ENCODE measurements at places on chromosomes 1 and 21.

- DNase-seq = no peak
Measured at GRCh38 chr1:66351478-66351877, 182.5 kb upstream of the SGIP1 start.

- no peak for DNase-seq
Measured at GRCh38 chr1:153780551-153780950, 5.3 kb downstream of the SLC27A3 start.

- DNase-seq = no peak
Measured at GRCh38 chr1:85245456-85245855, 14.0 kb downstream of the C1orf52 start.

DNA sequence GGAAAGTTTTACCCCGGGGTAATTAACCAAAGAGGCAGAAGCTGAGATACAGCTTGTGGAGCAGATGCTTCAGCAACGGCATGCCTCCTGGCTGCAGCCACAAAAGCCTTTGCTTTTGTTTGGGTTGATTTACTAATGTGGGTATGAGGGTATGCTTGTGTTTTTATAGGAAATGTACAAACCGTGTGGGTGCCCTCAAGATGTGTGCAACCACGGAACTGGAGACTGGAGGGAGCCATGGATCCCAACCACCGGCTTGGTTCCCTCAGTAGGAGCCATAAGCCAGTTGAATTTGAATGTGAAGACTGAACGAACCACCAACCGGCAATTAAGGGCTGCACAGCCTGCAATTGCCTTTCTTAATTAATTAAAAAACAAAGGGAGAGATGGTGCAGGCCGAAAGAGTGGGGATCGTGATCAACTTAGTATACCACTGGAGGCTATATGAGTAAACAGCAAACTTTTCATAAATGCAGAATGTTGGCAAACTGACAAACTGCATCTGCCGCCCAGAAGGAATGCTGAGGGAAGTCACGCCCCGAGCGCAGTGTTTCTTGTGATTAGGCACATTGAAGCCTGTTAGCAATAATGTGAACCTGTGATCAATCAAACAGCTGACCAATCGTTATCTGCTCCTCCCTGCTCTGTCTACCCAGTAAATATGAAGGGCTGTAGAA is 104.1 kb downstream of the DISP1 start:
- DNase-seq = no peak

- DNase-seq = peak; percentile 29
Measured at GRCh38 chr1:33298623-33299277, 22.1 kb downstream of the A3GALT2 start.

DNA sequence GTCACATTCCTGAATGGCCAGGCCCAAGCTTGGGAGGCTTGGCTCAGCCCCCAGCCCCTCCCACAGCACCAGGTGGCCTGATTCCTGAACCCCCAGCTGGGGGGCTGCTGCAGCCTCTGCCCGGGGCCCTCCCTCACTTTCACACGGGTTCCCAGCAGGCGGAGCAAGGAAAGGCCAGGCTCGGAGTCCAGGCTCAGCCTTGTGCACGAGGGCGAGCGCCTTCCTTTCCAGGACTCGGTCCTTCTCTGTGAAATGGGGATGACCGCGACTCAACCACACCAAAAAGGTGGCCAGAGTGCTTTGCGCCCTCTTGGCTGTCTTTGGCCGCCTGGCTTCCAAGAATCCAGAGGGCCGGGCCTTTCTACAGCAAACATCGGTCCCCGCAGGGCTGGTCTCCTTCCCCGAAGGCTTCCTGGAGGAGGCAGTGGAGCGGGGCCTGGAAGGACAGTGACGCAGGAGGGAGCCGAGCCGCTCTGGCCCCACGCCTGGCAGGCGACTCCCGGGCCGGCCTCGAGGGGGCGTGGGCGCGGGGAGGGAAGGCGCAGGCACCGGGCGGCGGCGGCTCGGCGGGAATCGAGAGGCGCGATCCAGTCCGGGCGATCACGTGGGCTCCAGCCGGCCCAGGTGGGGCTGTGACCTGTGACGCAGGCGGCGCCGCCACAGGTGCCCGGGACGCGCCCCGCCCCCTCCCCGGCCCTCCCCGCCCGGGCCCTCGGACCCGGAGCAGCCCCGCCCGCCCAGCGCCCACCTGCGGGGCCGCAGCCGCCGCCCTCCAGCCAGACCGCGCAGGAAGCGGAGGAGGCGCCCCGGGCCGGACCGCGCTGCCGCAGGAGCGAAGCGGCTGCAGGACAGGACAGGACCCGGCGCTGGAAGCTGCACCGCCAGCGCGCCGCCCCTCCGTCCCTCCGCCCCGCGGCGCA is at the start of gene ARHGEF16:
Gene ARHGEF16, plus strand, starts transcription at position 775 of the 920 bp plus-strand sequence. CDS start 8,420 bp downstream, outside the sequence.
- no peak for DNase-seq

- DNase-seq = no peak
Measured at GRCh38 chr1:27638805-27639204, 3.8 kb upstream of the FGR start.

GRCh38 chr1:154775621-154776605 is 94.2 kb downstream of the KCNN3 start:
- DNase-seq = no peak

DNA sequence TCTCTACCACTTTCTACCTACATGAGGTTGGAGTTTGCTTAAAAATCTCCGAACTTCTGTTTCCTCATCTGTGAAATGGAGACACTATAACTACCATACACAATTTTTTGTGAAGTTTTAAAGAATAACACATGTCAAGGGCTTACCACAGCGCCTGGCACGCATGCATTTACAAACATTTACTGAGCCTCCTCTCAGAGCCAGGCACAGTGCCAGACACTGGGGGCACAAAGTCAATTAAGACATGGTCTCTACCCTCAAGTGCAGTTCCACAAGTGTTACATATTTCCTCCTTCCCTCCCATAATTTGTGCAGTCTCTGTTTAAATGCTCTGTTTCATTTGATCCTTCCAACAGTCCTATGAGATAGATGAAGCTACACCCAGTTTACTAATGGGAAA is 356.4 kb upstream of the ESRRG start:
- no peak for DNase-seq

DNA sequence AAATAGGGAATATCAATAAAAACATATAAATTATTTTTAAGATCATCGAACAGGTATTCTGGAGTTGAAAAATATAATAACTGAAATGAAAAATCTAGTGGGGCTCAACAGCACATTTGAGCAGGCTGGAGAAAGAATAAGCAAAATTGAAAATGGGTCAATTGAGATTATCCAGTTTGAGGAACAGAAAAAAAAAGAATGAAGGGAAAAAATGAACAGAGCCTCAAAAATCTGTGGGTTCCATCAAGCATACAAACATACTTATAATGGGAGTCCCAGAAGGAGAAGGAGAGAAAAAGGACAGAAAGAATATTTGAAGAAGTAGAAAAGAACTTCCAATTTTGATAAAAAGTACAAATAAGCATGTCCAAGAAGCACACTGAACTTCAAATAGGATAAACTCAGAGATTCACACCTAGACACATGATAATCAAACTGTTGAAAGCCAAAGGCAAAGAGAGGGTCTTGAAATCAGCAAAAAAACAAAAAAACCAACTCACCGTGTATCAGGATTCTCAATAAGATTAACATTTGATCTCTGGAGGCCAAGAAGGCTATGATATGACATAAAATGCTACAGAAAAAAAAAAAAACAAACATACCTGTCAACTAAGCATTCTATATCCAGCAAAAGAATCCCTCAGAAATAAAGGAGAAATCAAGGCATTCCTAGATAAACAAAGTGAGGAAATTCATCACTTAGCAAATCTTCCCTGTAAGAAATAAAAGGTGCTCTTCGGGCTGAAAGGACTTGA is 5.4 kb upstream of the COQ8A start:
- no peak for DNase-seq

DNA sequence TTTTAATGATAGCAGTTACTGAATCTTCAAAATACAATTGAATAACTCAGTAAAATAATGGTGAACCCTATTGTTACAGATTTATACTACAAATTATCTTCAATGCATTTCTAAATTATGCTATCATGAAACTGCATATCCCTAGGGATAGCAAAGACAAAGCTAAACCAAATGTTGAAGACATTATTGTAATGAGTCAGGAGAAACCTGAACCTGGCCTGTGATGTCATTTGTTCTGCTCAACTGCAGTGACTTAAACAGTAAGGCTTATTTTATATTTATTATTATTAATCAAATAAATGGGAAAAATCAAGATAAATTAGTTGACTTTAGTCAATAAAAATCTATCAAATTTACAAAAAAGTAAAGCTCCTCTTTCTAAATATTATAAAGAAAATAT is 100.3 kb downstream of the UCHL5 start:
- no peak for DNase-seq

- DNase-seq = no peak
Measured at GRCh38 chr1:59880735-59881134, 45.8 kb downstream of the CYP2J2 start.

GRCh38 chr1:36128126-36128904 is 3.3 kb upstream of the COL8A2 start:
- DNase-seq = no peak

GRCh38 chr1:231699784-231700183 is 73.2 kb downstream of the DISC1 start:
- DNase-seq = no peak

DNA sequence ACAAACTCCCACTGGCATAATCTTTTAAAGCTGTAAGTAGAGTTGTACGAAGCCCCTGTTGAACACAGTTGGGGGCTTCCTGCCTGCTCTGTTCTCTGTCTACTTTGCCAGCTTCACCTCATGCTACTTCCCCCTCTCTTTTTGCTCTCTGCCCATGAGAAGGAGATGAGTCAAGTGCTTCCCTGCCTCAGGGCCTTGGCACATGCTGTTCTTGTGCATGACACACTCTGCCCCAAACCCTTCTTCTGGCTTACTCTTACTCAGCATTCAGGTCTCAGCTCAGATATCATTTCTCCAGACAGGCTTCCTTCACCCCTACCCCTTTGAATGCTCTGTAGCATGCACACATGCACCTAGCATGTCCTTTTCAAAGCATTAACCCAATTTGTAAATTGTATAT is 208.8 kb downstream of the FOXD2 start:
- no peak for DNase-seq

DNA sequence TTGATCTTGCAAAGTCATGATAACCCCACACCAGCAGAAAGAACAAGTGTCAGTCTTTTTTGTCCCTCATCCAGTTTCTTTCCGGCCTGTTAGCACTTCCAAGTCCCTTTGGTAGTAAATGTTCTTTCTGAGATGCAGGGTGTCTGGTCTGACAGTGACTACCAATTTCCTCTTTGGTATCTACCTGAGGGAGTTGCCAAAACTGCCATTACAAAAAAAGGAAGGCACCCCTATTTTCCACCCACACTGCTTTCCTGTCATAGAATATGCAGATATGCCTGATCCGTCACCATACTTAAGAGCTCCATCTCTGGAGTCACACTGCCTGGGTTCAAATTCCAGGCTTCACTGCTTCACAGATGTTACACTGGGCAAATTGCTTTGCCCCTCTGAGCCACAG is 72.4 kb downstream of the ZNF281 start:
- DNase-seq = no peak

- DNase-seq = no peak
Measured at GRCh38 chr1:244304156-244304555, 147.6 kb downstream of the ADSS2 start.

- no peak for DNase-seq
Measured at GRCh38 chr1:180230416-180230790, 339 bp downstream of the LHX4 start.

GRCh38 chr1:200794506-200795065 is 55.9 kb downstream of the CAMSAP2 start:
- no peak for DNase-seq

Measured in CD4-positive, alpha-beta memory T cell (primary cell).